Aorta (tissue), 5 donors: ENCODE measurements at places on chromosomes 7 and 10.

GRCh38 chr10:62761115-62761514 is 43.4 kb upstream of the ADO start:
- no peak for DNase-seq

DNA sequence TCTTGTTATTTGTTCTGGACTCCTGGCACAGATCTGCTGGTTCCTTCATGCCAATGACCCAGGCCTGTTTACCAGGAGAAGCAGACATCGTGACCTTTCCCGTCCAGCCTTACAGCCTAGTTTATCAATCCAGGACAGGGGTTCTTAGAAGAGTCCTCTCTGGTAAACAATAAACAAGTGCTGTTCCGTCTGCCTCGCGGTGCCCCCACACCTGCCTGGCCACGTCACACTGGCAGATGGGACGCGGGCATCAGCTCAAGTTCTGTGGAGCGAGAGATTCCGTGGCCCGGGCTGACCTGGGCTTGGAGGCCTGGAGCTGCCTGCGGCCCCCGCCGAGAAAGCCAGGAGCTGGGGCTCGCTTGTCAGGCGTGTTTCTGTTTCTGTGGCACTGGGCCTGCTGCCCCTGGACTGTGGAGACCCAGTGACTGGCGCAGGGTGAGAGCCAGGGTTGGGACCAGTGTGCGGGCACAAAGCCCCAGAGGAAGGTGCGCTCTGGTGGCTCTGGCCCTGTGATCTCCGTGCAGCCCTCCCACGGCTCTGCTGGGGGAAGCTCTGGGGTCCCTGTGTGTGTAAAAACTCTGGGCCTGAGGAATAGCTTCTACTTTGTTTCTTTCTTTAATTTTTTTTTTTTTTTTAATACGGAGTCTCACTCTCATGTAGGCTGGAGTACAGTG is 28.4 kb upstream of the PFKFB3 start:
- peak; percentile 81 for DNase-seq

DNA sequence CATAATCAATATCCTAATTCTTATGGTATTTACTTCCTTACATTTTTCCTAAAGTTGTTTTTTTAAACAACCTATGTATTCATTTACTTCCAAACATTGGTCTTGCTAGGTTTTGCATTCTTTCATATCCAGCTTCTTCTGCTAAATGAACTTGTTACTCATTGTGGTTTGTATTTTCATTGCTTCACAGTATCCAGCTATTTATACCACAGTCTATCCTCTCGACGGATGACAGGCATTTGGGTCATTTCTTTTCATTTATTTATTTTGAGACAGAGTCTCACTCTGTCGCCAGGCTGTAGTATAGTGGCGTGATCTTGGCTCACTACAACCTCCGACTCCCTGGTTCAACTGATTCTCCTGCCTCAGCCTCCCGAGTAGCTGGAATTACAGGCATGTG is 66.8 kb downstream of the CCDC6 start:
- DNase-seq, result no peak

- DNase-seq, result no peak
These were observed 43.4 kb downstream of the CLIP2 start for GRCh38 chr7:74332373-74333176.

- DNase-seq, result no peak
These were observed 1.6 kb downstream of the POLM start for GRCh38 chr7:44080686-44081265.

- DNase-seq, result peak; percentile 62
These were observed 151.3 kb upstream of the RSU1 start for GRCh38 chr10:16968416-16969041.

DNA sequence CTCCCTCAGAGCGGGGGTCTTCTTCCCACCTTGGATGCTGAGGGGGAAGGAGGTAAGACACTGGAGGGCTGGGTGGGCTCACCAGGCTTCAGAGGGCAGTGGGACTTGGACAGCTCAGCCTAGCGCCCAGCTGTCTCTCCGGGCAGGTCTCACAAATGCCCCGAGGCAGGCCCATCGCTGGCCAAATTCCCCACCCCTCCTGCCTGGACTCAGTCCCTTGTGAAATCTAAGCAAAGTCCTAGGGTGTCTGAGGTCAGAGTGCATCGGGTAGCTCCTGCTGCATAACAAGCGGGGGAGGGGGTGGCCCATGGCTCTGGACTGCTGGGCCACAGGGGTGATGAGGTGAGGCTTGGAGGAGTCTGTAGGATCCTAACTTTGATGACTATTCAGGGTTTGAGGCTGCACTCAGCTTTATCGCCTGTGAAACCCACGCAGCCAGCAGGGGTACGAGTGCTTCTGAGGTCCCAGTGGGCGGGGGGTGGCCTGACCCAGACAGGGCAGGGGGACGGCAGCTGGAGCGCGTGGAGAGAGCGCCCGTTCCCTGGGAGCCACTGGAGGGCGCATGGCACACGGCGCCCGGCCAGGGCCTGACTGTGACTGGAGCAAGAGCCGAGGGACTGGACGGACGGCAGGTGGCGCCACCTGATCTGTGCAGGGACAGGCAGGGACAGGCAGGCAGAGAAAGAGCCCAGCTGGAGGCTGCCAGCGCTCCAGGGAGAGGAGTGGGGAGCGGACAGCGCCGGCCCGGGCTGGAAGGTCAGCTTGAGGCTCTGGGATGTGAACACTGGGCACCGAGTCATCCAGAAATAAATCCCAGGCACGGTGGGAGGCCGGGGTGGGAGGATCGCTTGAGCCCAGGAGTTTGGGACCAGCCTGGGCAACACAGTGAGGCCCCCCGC is 10.0 kb downstream of the CYP2W1 start:
- DNase-seq, result peak; percentile 100

DNA sequence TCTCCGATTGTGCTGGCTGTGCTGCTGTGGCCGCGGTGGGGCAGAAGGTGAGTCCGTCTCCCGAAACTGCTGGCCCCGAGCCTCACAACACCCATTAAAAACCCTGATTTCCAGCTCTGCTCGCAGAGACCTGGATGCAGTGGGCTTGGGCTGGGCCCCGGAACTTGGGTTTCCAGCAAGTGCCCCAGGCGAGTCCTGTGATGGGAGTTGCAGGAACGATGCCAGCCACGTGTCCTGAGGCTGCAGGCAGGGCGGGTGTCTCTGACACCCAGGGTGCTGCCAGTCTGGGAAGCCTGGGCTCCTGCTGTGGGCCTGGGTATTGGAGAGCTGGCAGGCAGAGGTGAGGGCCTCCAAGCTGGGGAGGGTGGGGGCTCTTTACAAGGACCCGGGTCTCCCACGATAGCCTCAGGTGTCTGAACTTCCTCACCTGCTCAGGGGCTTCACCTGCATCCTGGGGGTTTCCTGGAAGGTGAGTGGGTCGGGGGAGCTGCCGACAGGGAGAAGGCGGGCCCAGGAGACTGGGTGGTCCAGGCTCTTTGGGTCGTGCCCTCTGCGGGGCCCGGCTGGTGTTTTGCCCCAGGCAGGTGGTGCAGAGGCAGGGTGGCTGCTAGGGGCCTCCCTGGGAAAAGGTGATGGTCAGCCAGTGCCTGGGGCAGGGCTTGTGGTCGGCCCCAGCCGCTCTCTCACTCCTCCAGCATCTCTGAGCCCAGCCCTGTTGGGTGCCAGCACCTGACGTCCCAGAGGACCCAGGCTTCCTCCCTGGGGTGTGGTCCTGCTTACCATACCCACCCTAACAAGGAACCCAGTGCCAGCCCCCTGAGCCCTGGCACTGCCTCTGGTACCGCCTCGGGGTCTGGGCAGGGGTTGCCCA is 180.3 kb downstream of the DNAJB6 start:
- DNase-seq, result peak; percentile 69

GRCh38 chr10:26773633-26774032 is 76.1 kb downstream of the PDSS1 start:
- no peak for DNase-seq

GRCh38 chr10:105734479-105734878 is 1093.4 kb downstream of the SORCS3 start:
- no peak for DNase-seq

- DNase-seq, result no peak
These were observed 3.9 kb downstream of the CH25H start for GRCh38 chr10:89203237-89203636.

DNA sequence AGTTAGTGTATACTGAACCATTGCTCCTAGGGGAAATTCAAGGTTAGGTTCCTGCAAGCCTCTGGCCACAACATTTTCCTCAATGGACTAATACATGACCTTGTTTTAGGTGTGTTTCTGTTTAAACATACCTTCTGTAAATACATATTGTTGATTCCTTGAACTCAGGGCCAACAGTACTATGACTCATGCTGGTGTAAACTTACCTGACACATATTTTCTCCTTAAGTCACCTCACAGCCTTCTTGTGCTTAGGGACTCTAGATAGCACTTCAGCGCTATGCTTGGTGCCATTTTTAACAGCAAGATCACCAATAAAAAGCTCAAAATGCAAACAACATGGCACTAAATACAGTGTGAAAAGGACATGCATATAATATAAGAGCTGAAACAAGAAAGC is 176.4 kb downstream of the TAX1BP1 start:
- DNase-seq, result no peak

GRCh38 chr7:158246960-158247673 is 340.5 kb downstream of the PTPRN2 start:
- peak; percentile 55 for DNase-seq

DNA sequence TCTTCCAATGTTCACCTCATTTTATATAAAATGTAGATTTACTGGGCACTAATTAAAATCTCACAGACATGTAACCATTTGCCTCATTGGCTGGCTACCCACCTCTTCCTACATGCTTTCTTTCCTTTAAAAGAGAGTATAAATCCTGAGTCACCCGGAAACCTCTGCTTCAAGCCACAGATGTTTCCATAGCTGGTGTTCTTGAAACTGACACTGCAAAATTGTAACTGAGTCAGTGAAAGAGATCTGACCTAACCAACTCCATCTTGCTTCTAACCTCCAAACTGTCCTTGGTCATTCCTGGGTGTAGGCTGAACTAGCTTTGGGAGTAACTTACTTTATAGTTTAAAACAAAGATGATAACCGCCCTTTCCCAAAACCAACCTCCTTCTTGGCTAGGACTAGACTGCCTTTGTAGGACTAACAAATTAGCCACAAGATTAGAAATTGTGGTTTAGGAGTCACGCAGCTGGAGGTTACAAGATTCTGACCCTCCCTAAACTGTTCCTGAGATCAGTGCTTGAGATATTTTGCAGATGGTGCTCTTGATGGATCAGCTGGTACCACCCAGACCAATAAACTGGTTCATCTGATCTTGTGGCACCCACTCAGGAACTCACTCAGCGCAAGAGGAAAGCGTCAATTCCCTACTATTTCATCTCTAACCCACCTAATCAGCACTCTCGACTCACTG is 33.5 kb downstream of the SVOPL start:
- DNase-seq, result no peak

DNA sequence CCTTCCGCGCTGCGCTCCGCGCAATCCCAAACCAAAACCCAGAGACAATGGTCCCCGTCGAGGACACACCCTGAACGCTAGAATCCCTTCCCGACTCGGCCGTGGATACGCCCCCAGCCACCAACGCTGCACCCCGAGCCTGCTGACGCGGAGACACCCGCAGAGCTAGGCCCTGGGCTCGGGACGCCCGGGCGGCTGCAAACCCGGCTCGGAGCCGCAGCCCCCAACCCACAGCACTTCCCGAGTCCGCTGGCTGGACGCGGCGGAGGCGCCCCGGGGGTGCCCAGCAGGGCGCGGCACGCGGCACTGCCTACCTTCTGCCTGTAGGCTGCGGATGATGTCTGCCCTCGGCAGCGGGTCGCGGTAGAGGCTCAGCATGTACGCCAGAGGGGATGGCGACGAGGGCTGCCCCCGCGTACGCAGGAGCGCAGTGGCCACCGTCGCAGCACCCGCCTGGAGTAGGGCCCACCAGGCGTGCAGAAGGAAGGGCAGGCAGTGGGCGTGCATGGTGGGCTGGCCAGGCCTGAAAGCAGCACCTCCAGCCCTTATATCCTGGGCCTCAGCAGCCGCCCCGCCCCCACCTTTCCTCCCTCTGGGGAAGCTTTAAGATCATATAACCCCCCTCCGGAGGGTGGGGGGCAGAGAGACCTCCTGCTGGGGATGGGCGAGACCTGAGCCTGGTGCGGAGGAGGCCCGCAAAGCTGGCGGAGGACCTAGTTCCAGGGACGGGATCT is at the start of gene NODAL:
Gene NODAL, minus strand, starts transcription at position 521 of the 734 bp plus-strand sequence. Its CDS starts 14 bp downstream, at position 507.
- DNase-seq, result no peak

GRCh38 chr10:49367600-49367999 is 28.3 kb downstream of the DRGX start:
- DNase-seq, result peak; percentile 59

DNA sequence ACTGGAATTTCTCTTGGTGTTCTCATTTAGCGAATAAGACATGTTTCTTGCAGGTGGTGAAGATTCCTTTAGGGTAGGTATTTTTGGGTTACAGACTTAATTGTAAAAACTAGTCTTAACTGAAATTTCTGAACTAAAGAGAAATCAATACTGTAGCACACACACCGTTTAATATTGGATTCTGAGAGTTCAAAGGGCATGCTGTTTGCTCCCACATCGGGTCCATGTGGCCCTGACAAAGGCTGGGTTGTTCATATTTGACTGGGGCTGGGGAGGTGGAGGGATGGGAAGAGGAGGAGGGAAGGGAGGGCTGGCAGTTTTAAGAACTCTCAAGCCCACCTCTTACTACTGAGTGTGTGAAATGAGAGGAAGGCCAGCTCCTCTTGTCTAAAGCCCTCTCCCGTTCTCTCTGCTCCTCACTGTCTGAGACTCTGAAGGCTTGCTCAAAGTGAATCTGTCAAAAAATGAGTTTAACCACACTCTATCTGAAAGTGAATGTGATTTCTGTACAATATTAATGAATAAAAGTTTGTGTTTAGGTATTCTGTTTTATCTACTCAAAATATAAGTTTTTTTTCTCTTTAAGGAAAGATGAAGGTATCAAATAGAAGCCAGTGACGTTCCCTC is 40.0 kb upstream of the RHEB start:
- no peak for DNase-seq

DNA sequence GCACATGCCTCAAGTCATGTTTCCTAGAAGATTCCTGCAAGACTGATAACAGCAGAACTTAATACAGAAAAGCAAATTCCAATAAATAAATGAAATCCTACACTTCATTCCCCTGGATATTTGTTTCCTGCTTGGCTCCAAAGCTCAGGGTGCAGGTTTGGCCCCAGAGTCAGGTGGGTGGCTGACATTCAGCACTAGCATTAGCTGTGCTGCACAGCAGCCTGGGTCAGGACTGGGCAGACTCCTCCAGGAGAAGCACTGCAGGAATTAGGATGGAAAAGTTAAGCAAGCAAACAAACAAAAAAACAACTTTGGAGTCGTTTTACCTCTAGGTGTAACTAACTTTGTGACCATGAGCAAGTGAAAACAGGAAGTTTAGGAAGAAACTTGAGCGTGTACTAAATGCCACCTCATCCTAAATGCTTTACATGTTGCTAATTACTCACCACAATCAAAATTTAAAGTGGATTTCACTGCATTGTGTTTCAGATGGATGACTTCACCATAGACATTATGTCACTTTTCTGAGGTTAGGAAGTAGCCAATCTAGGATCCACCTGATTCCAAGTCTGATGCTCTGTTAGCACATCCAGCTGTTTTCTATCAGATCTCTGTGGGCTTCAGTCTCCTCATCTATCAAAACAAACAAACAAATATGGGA is 239.4 kb downstream of the C7orf25 start:
- DNase-seq, result no peak

GRCh38 chr10:122780391-122780790 is 65.3 kb downstream of the CUZD1 start:
- DNase-seq, result no peak
